Common myeloid progenitor, CD34-positive (primary cell): ENCODE measurements at places on chromosomes 7 and 10.

GRCh38 chr7:45662018-45662417 is 87.8 kb downstream of the ADCY1 start:
- DNase-seq: no peak

DNA sequence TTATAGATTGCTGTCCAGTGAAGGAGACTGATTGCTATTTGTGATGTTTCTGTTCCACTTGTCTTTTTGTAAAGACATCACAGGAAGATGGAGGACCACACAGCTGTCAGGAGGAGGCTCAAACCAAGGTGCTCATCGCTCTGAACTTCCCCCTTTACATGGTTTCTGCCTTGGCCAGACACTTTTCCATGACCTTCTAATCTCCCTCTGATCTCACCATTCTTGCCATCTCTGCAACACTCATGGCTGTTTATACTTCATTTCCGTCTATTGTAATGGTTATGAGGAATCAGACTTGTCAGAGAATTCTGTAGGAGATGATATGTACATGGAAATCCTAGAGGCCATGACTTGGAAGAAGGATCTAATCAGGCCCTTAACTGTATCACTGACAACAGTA is 1.7 kb upstream of the TAS2R5 start:
- DNase-seq: no peak

- DNase-seq: no peak
These were observed 62.8 kb downstream of the CTBP2 start for GRCh38 chr10:125097409-125098070.

GRCh38 chr10:1608851-1609647 is 128.3 kb downstream of the ADARB2 start:
- DNase-seq: no peak

GRCh38 chr7:123624527-123625183 is 23.0 kb downstream of the ASB15 start:
- peak; percentile 20 for DNase-seq

DNA sequence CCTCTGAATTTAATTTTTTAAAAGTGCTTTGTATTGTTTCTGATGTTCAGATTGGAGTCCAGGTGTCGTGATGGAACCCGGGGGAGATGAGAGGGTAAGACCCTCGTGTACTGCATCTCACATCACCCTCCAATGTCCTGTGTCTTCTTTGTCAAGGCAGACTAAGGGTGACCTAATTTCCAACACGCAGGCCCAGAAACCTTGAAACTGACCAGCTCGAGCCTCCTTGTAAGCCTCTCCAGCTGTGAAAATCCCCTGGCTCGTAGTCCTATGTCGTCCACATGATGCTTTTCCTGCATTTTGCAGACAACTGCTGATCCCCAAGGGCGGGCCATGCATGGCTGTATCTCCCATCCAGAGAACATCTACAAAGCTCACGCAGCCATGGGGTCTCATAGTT is 220.2 kb downstream of the ARHGAP12 start:
- no peak for DNase-seq

- no peak for DNase-seq
These were observed 16.5 kb downstream of the FBXL13 start for GRCh38 chr7:103058122-103058521.

- DNase-seq: no peak
These were observed 16.3 kb upstream of the BAMBI start for GRCh38 chr10:28661035-28661434.

DNA sequence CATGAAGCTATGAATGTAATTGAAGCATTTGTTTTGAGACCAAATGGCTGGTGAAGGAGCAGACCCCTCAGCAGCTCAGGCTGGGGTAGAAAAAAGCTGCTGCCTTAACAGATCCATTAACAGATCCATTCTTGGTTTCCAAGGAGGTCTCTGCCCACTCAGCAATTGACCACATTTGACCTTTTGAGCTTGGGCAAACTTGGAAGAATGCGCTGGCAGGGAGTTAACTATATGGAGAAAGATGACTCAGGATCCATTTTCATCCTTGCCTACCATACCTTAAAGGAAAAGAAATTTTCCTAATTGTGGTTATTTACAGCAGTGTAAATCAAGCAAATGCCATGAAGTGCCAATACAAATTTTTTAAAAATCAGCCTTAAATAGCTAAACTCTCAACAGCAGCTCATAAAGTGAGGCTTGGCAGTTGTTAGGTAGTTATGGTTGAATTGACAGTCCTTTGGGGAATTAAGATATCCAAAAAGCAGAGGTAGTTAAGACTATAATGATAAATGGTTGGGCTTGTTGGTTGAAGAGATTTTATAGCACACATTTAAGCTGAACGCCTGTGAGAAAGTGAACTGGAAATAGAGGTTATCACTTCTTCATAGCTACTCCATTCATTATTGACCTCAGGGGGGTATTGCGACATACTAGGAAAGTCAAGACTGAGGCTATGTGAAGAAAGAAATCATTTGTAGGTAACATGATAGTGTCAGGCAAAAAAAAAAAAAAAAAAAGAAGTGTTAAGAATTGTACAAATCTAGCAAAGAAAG is 83.9 kb downstream of the MKX start:
- DNase-seq: no peak

DNA sequence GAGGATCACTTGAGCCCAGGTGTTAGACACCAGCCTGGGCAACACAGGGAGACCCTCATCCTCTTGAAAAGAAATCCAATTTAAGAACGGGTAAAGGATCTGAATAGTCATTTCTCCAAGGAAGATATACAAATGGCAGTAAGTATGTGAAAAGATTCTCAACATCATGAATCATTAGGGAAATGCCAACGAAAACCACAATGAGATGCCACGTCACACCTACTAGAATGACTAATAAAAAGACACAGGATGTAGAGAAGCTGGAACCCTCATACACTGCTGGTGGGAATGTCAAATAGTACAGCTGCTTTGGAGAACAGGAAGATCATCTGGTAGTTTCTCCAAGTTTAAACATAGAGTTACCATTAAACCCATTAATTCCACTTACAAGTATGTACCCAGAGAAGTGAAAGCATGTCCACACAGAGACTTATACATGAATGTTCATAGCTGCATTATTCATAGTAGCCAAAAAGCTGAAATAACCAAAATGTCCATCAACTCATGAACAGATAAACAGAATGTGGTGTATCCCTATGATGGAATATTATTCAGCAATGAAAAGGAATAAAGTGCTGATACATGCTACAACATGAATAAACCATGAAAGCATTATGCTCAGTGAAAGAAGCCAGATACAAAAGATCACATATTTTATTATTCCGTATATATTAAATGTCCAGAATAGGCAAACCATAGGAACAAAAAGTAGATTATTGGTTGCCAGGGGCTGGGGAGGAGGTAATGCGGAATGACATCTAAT is 13.1 kb upstream of the ZMIZ2 start:
- DNase-seq: peak; percentile 31

DNA sequence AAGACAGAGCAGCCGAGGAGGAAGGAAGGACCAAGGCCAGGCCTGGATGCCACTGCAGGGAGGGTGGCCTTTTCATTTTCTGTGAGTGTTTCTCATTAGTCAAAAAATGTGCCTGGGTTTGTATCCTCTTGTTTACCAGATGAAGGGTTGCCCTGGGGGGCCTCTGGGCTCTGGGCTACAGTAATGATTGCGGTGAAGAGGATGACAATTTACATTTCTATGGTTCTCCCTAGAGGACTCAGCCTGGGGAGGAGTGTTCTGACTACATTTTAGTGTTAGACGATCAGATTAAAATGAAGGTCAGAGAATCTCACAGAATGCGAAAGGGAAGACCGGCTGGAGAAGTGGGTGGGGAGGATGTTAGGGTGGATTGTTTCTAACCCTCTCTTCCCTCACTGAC is 108.0 kb upstream of the KMT2C start:
- DNase-seq: no peak

DNA sequence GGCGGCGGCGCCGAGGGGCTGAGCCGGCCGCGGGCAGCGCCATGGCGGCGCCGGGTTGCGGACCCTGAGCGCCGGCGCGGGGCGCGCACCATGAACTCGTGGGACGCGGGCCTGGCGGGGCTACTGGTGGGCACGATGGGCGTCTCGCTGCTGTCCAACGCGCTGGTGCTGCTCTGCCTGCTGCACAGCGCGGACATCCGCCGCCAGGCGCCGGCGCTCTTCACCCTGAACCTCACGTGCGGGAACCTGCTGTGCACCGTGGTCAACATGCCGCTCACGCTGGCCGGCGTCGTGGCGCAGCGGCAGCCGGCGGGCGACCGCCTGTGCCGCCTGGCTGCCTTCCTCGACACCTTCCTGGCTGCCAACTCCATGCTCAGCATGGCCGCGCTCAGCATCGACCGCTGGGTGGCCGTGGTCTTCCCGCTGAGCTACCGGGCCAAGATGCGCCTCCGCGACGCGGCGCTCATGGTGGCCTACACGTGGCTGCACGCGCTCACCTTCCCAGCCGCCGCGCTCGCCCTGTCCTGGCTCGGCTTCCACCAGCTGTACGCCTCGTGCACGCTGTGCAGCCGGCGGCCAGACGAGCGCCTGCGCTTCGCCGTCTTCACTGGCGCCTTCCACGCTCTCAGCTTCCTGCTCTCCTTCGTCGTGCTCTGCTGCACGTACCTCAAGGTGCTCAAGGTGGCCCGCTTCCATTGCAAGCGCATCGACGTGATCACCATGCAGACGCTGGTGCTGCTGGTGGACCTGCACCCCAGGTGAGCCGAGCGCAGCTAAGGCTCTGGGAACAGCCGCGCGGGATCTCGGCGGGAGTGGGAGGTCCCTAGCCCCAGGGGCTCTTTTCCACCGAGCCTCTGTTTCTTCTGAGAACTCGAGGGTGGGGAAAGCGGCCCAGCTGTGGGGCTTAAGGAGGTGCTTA is at the start of gene GPR26:
Gene GPR26 (plus strand): TSS at position 38 of the 919 bp plus-strand sequence. CDS start 53 bp downstream, at position 91.
- no peak for DNase-seq

GRCh38 chr7:46369933-46370654 is 449.0 kb upstream of the IGFBP3 start:
- DNase-seq: no peak

DNA sequence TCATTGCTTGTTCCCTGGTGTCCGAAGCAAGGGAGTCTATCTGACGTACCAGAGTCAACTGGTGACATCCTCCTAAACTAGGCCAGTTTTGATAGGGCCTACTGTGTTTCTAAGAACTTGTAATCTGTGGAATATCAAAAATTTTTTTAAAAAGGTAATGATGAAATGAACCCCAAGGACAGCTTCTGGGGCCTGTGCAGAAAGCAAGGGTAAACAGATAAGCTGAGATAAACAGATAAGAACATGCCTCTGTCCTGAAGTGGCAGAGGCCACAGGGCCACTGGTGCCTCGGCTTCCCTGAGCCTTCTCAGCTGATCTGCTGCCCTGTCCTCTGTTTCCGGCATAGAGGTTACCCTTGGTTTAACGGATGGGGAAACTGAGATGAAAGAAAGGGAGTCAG is 8.8 kb downstream of the GRK5 start:
- no peak for DNase-seq

GRCh38 chr7:122887198-122887597 is 938 bp upstream of the CADPS2 start:
- no peak for DNase-seq

DNA sequence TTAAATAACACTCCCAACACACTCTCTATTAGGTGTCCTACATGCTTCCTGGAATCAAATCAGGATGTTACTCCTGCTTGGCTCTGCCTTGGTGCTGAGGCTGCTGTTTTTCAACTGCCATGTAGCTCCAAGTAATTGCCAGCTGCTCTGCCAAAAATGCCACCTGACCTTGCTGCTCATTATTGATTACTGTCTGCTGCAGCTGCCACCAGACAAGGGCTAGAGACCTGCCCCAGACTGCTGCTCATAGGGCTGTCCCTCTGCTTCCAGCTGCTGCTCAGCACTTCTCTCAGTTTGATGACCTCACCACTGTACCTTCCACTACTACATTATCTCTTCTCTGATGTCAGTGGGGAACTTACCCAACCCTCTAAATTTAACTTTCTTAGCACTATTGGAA is 102.5 kb downstream of the PCLO start:
- DNase-seq: no peak

GRCh38 chr7:6227294-6227846 is 45.1 kb downstream of the CYTH3 start:
- no peak for DNase-seq

GRCh38 chr10:519055-519715 is 170.3 kb downstream of the DIP2C start:
- DNase-seq: no peak

GRCh38 chr10:58856508-58857240 is 319.8 kb upstream of the PHYHIPL start:
- DNase-seq: no peak

DNA sequence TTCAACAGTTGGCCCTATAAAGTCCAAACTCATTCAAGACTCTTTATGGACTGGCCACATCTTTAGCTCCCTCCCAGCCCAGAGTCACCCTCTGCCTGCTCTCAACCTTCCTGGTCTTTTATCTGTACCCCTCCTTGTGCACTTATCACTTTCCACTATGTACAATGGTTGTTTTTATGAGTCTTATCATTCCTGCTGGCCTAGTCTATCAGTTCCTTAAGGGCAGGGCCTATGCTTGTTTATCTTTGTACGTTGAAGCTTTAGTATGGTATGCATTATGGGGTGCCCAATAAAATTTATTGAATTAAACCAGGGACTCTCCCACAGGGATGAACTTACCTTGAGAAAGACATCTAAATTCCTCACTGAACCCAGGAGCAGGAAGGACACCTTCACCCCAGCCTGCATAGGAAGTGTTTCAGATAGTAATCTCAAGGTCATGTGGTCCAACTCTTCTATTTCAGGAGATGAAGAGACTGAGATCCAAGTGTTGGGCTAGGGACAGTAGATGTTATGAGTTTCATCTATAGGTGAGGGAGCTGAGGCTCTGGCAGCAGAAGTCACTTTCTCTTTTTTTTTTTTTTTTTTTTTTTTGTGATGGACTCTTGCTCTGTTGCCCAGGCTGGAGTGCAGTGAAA is 13.3 kb upstream of the PDCD4 start:
- DNase-seq: peak; percentile 41

GRCh38 chr7:36784991-36785940 is 61.0 kb upstream of the AOAH start:
- DNase-seq: peak; percentile 90

- DNase-seq: no peak
These were observed 142.0 kb downstream of the SRPK2 start for GRCh38 chr7:105246679-105247078.

GRCh38 chr7:137609500-137609899 is 237.3 kb downstream of the DGKI start:
- no peak for DNase-seq

- no peak for DNase-seq
These were observed 87.8 kb downstream of the GLCCI1 start for GRCh38 chr7:8056439-8056838.

DNA sequence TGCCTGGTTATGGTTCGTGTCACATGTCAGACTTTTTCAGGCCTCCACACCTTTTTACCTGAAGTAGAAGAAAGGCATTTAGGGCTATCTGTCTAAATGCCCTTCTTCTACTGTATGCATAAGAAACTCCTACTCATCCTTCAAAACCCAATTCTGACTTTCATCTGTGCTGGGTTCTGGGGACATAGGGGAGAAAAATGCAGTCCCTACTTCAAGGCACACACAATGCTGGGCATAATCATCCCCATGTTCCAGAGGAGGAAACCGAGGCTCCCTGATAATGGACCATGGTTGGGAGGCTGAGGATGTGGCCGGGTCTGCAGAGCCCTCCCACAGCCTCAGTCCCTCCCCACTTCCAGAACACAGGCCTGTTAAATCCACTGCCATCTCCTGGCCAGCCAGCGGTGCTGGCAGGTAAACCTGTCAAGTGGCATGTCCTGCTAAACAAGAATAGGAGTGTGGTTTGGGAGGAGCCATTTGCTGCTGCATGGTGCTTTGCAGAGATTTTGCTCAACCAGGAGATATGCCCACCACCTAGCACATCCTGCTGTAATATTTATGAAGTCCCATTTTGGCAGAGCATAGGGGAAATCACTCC is 32.0 kb downstream of the GRID1 start:
- DNase-seq: no peak
